Endothelial cell (in vitro differentiated cells): ENCODE measurements at places on chromosomes 1 and 21. TPM values are rescaled to one million over a fixed set of nuclear protein-coding genes. Genes with fewer than 3 reads are reported as not detected.

RGSL1 gene
- total RNA-seq = not detected

INKA2 gene
- 5.6 TPM for total RNA-seq

GRCh38 chr1:26972821-26973220 lies 12.6 kb upstream of the KDF1 start:
- no peak overlapping the region for H3K27ac ChIP-seq
- H3K4me1 ChIP-seq = no peaks in the 10 kb centered on the region
- peaks cover 10% of the 10 kb centered on the region for H3K27me3 ChIP-seq
- H3K36me3 ChIP-seq = no peaks in the 10 kb centered on the region
- no peak overlapping the region for H3K4me3 ChIP-seq

CLCNKB gene
- total RNA-seq = 0.59 TPM

GRCh38 chr1:6918186-6918924 lies 133.1 kb downstream of the CAMTA1 start:
- peaks cover 4% of the 10 kb centered on the region for H3K36me3 ChIP-seq
- DNase-seq = no peak
- H3K4me3 ChIP-seq = no peak overlapping the region
- H3K27me3 ChIP-seq = peaks cover 5% of the 10 kb centered on the region
- H3K4me1 ChIP-seq = peaks cover 17% of the 10 kb centered on the region
- no peak overlapping the region for H3K27ac ChIP-seq

SPRR2E gene
- total RNA-seq = not detected

DNA sequence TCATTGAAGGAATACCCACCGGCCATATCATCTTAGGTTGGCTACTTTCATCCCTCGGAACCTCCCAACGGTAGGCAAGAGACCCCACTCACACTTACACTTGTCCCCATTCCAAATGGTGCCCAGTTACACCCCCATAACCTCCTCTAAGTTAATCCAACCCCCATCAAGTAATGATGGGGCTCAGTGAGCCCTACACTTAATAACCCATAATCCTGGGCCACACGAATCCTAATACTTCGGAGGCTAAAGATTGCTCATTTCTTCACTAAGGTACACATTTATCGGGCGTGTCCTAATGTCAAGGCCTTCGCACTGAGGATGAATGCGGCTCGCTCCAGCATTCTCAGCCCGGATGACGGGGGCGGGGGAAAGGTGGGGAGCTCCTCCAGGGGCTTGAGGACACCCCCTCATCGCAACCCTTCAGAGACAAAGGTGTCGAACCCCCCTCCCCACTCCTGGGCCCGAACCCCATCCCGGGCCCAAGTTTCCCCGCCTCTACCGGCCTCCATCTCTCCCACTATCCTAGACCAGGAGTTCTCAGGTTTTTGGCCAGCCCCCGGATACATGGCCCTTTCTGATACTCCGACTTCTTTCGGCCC lies 435 bp downstream of the ILF2 start:
- peaks cover 29% of the 10 kb centered on the region for H3K36me3 ChIP-seq
- DNase-seq = no peak
- H3K27ac ChIP-seq = no peak overlapping the region
- H3K4me3 ChIP-seq = no peak overlapping the region

- no peak for DNase-seq
- no peak overlapping the region for H3K4me3 ChIP-seq
- H3K27ac ChIP-seq = no peak overlapping the region
- H3K36me3 ChIP-seq = no peaks in the 10 kb centered on the region
- peaks cover 4% of the 10 kb centered on the region for H3K4me1 ChIP-seq
- H3K27me3 ChIP-seq = peaks cover 4% of the 10 kb centered on the region
Observed at GRCh38 chr1:65942476-65942875, 149.8 kb downstream of the PDE4B start.

DNA sequence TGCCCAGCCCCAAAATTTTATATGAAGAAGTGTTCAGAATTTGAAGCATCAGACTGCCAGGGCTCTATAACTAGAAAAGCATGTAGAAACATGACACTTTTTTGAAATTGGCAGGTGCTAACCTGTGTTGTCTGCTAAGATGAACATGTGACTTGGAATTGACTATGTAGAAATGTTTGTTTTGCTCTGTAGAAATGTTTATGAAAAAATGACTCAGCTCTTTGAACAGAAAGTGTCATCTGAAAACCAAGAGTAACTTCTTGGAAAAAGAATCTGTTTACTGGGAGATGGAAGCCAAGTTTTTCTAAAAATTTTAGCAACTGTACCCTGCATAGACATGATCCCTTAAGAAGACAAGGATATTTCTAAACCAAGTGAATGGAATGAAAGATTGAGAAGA lies 59.2 kb downstream of the LHX9 start:
- DNase-seq = no peak
- no peaks in the 10 kb centered on the region for H3K27me3 ChIP-seq
- H3K4me1 ChIP-seq = no peaks in the 10 kb centered on the region
- no peaks in the 10 kb centered on the region for H3K36me3 ChIP-seq

IL20 gene
- total RNA-seq = not detected

PPIAL4G gene
- total RNA-seq = 0.08 TPM

DNA sequence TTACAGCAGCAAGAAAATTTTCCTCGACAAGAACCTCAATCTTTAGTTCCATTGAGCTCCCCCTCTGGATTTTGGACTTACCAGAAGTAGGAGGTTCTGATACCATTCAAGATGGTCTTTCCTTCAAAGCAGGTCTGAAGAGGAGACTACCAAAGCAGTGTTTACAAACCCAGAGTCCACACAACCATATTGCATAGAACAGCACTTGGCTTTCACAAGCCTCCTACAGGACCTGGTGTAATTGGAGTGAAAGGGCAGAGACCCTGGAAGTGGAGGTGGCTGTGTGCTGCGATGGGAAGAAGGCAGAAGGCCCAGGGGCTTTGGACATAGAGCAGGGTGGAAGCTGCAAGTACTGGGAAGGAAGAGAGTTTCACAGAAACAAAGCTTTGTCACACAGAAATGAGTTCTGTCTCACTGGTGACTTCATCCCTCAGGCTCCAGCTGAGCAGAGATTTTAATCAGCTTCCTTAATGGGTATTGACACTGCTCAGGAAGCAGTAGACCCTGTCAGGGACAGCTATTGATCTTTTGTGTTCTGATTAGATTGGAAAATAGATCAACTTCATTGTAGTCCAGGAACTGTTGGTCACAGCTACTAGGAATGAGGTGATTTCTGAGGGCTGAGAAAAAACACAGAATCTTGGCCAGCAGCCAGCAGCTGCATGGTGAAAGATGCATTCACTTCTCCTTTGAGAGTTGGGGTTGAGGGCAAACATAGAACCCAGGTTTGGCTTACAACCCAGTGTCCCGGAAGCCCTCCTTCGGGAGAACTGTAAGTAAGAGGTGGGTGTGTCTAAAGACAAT lies 124.0 kb downstream of the SYT2 start:
- H3K4me1 ChIP-seq = peaks cover 31% of the 10 kb centered on the region
- H3K36me3 ChIP-seq = no peaks in the 10 kb centered on the region
- H3K4me3 ChIP-seq = no peak overlapping the region
- no peak for DNase-seq
- no peaks in the 10 kb centered on the region for H3K27me3 ChIP-seq
- H3K27ac ChIP-seq = peak overlapping the region; percentile 93
